Endothelial cell of umbilical vein (primary cell): ENCODE measurements at places on chromosomes 5 and 9.

DNA sequence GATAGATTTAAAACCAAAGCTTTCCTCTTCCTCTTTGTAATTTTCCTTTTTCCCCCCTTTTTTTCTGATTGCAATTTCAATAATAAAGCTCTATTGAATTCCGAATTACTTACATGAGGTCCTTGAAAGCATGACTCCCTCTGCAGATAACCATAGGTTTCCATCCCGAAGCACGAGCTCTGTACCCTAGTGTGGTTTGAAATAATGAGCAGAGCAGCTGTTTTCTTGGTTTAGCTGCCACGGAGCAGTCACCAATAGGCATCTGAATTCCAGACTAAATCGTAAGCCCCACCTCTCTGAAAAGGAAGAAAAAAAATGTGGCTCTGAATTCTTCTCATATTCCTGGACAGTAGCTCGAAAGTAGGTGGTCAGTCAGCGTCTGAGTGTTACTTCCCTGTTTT, 18.5 kb upstream of the GNE start:
- peak; percentile 88 for DNase-seq

DNA sequence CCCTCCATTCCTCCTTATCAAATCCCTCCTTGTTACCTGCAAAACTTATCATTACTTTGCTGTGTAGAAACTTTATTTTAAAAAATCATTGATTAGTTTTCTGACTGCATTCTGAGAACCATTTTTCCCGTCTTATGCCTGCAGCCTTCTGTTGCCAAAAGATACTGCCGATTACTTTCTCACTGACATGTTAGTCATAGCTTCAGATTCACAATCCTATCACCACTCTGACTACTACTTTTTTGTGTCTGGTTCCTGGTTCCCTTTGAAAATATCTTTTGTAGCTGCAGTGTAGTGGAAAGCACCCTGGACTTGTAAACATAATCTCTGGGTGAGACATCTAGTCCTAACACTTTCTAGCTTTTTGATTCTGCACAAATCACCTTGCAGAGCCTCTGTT, 71.7 kb downstream of the NR2F1 start:
- DNase-seq: no peak

DNA sequence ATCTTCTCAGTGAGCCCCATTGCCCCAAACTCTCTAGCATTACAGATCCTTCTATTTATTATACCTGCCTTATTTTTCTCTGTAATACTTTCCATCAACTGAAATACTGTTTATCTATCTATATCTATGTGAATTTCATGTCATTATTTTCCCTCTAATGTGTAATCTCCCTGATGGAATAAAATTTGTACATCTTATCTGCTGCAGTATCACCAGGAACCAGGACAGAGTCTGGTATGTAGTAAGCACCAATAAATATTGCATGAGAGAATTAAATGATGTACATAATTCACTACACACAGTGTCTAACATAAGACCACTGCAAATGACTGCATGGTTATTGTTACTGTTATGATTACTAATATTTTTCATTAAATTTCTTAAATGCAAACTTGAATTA, 759.1 kb downstream of the PRELID2 start:
- no peak for DNase-seq

DNA sequence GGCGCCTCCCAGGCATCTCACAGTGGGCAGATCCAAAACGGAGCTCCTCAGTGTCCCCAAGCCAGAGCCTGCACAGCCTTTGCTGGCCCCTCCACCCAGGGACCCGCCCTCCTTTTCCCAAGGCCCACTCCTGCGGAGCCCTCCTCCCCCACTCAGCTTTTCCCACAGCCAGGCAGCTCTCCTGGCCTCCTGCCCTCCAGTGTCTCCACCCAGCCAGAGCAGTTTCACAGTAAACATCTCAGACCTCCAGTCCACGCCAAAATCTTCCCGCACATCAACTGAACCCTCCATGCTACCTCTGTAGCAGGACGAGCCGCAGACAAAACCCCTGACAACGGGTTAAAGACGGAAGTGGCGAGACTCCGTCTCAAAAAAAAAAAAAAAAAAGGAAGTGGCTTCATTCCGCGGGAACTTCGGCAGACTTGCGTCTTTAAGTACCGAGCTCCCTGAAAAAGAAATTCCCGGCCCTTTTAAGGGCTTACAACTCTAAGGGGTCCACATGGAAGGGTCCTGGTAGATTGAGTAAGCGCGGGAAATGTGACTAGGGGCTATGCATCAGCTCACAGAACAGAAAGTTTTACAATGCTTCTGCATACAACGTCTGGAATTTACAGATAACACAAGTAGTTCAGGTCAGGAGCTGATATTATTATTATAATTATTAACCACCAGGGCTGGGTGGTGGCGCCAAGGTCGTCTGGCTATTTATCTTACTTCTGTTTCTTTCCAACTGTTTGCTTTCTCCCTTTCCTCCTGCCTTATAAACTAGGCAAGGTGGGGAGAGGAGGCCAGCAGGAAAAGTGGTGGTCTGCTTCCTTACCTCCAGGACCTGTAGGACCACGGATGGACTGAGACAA, 11.4 kb upstream of the GRIN1 start:
- peak; percentile 35 for DNase-seq

DNA sequence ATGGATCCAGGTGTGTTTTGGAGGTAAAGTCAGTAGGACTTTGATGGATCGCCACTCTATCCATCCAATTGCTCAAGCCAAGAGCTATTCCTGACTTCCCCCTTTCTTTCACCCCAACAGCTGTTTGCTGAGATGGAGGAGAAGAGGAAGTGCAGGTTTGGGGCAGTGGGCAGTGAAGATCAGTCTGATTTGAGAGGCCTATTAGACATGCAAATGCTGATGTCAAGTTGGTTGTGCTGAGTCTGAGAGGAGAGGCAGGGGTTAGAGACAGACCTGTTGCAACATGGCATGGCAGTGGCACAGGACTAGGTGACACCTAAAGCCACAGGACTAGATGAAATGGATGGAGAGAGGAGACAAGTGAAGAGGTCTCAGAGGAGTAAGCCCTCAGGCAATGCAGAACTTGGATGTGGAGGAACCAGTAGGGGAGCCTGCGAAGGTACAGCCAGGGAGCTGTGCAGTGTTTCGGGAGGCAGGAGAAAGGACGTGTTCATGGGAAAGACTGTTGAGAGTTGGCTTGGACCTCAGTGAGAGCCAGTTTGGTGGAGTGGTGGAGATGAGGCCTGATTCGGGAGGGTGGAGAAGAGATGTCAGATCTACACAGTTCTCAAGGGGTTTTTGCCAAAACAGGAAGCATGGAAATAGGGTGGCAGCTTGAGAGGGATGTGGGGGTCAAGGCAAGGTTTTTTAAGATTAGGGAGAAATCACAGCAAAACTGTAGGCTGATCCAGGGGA, 175.0 kb downstream of the MACROH2A1 start:
- DNase-seq: no peak

DNA sequence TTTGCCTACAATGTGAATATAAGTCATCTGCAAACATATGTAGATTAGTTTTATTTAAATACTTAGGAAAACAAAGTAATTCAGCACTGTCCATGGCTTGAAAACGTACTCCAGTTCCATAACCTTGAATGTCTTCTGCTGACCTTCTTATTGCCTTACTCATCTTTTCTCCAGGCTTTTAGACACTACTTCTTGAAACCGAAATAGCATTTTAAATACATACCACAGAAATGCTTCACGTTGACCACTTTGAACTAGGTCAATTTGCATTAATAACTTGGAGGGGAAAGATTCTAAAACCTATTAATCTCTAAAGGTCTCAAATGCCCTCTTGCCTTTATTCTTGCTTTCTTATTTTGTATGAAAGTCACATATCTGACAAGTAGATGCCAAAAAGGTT, 995.4 kb upstream of the ACO1 start:
- DNase-seq: no peak

DNA sequence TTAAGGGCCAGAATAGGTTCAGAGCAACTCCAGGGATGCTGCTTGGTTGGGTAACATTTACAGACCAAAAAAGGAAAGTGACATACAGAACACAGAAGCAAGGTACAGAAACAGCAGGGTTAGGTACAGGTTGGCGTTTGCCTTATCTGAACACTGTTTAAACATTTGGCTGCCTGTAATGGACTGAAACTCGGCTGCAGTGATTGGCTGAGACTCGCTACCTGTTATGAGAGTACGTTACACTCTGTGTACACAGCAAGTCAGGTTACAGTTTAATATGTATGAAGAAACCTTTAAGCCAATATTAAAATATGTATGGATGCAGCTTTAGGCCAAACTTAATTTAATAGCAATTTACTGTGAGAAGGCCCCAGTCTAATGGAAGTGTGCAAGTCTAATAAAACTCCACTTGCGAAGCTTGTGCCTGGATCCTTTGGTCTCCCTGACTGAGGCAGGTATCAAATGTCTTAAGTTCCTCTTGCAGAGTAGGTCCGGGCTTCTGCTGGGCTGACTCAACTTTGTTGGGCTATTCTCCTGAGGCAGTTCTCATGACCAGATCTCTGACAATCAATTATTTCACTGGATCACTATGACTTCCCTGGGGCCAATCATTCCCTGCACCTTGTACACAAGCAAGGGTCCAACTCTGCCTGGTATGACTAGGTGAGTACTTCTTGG, 204.9 kb downstream of the ZNF462 start:
- no peak for DNase-seq

GRCh38 chr9:114312513-114312875, 10.4 kb upstream of the ORM1 start:
- DNase-seq: no peak

DNA sequence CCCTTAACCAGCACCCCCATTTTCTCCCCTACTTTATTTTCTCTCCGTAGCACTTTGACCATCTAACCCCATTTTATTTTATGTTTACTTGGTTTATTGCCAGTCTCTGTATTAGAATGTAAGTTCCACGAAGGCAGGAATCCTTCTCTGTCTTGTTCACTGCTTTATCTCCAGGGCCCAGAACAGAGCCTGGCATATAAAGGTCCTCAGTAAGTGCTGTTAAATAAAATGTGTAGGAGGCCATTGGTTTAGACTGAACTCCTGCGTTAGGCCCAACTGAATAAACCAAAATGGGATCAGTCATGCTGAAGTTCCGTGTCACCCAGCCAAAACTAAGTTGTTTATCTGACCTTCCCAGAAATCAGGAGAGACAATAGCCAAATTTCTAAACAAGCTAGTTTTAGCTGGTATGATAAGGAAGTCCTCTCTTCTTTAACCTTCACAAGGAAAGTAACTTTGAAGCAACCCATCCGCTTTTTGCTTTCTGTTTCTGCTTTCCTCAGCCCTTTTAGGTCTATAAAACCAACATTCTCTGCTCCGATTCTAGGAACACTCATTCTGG, 29.0 kb upstream of the CCNJL start:
- no peak for DNase-seq

- no peak for DNase-seq
Measured at GRCh38 chr5:134511796-134512660, 13.4 kb upstream of the JADE2 start.

GRCh38 chr9:127067603-127068220, 54.7 kb downstream of the ANGPTL2 start:
- DNase-seq: no peak
